GM23338 (cell line): ENCODE measurements at places on chromosomes 7 and 10.

DNA sequence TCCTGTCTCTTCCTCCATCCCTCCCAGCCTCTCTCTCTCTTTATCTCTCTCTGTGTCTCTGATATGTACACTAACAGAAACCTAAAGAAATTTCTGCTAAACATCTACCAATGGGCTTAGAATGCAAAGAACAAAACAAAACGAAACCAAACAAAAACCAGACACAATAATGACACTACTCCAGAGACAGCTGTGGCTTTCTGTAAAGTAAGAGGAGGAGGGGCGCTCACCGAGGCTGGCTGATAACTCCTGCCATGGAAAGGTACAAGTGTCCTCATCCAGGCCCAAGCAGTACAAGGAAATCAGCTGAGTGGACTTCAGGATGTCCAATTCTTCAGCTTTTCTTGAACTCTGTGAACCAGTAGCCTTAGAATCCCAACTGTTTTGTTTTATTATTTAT is 70.4 kb upstream of the FZD8 start:
- no peaks in the 10 kb centered on the region for H3K27me3 ChIP-seq
- peaks cover 13% of the 10 kb centered on the region; the same call in 1 of the 2 replicates for H3K4me1 ChIP-seq
- H3K4me3 ChIP-seq = no peak overlapping the region
- no peak overlapping the region for H3K27ac ChIP-seq

GRCh38 chr10:59580026-59580863 is 129.4 kb downstream of the SLC16A9 start:
- H3K4me1 ChIP-seq = no peaks in the 10 kb centered on the region
- no peak overlapping the region for H3K4me3 ChIP-seq

GRCh38 chr7:19117870-19118608 is 603 bp upstream of the TWIST1 start:
- DNase-seq = peak; percentile 61
- no peaks in the 10 kb centered on the region for H3K36me3 ChIP-seq
- H3K4me1 ChIP-seq = peaks cover 63% of the 10 kb centered on the region
- H3K27ac ChIP-seq = no peak overlapping the region
- H3K27me3 ChIP-seq = peaks cover 97% of the 10 kb centered on the region
- H3K4me3 ChIP-seq = peak overlapping the region; percentile 66

GRCh38 chr10:79904671-79905321 is 44.1 kb downstream of the SFTPD start:
- H3K27ac ChIP-seq = no peak overlapping the region
- peak; percentile 85 for DNase-seq
- no peaks in the 10 kb centered on the region for H3K4me1 ChIP-seq
- peak overlapping the region; percentile 89 for H3K4me3 ChIP-seq
- peaks cover 36% of the 10 kb centered on the region for H3K27me3 ChIP-seq

DNA sequence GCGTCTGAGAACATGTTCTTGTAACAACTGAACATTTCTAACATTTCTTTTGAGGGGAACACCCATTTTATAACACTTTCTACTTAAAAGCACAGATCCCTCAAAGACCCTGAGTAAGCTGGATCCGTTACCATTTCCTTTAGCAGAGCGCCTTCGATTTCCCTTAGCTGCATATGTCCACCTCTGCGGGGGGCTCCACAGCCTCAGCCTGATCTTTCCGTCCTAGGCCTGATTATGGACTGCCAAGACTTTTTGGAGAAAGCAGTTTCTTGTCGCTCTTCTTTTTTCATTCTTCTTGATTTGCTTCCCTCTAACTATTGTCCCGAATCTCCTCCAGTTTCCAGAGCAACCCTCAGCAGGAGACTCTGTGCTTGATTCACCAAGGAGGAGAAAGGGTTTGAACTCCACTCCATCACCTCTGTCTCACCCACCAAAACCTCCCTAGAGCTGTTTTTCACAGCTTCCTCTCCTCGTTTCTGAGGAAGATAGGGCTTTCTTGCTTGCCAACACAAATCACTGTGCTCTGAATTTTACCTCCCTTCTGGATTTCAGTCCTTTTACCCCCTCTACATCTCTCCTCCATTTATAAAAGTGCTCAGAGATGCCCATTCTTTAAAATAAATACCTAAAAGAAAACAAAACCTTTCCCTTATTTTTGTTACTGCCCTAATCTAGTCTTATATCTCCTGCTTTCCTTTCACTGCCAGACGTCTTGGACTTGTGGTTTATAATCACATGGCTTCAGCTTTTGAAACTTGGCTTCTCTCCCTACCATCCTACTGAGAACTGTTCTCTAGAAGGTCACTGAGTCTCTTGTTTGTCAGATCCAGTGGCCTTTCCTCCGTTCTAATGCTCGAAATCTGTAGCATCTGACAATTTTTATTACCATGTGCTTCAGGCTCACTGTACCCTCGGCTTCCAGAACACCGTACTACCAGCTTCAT is 30.5 kb upstream of the ZRANB1 start:
- H3K4me3 ChIP-seq = no peak overlapping the region
- DNase-seq = no peak
- H3K27me3 ChIP-seq = no peaks in the 10 kb centered on the region
- no peak overlapping the region for H3K27ac ChIP-seq
- peaks cover 10% of the 10 kb centered on the region for H3K4me1 ChIP-seq
- H3K36me3 ChIP-seq = no peaks in the 10 kb centered on the region

DNA sequence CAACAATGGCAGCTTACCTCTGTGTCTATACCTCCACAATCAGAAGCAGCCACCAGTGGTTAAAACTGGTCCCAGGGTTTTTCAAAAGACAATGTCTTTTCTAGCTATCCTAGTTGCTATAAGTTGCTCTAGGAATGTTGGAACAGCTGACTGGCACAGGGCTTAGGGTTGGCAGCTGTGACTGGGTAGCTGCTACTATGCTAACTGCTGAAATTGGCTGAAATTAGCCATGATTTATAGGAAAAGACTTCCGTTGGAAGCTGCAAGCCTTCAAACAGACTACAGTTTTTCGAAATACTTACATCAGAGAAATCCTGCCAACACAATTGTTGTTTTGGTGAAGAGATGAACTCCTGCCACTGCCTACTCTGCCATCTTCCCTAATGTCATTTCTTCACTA is 102.3 kb downstream of the MKX start:
- H3K27ac ChIP-seq = no peak overlapping the region
- no peaks in the 10 kb centered on the region for H3K36me3 ChIP-seq
- DNase-seq = no peak
- no peaks in the 10 kb centered on the region for H3K27me3 ChIP-seq

GRCh38 chr10:6530966-6531365 is 49.1 kb downstream of the PRKCQ start:
- H3K27me3 ChIP-seq = no peaks in the 10 kb centered on the region
- peaks cover 6% of the 10 kb centered on the region; the same call in 1 of the 2 replicates for H3K4me1 ChIP-seq
- H3K36me3 ChIP-seq = no peaks in the 10 kb centered on the region
- H3K27ac ChIP-seq = no peak overlapping the region
- no peak overlapping the region for H3K4me3 ChIP-seq

- H3K4me3 ChIP-seq = no peak overlapping the region
- no peak overlapping the region for H3K27ac ChIP-seq
- no peak for DNase-seq
- H3K4me1 ChIP-seq = no peaks in the 10 kb centered on the region
- H3K36me3 ChIP-seq = no peaks in the 10 kb centered on the region
Observed at GRCh38 chr10:121352231-121352855, 245.9 kb downstream of the FGFR2 start.

GRCh38 chr10:108956149-108956548 is 967.2 kb downstream of the XPNPEP1 start:
- no peak overlapping the region for H3K27ac ChIP-seq
- no peaks in the 10 kb centered on the region for H3K36me3 ChIP-seq

GRCh38 chr10:113126229-113127201 is 176.5 kb downstream of the TCF7L2 start:
- peak overlapping the region; percentile 48 for H3K4me3 ChIP-seq
- no peak overlapping the region for H3K27ac ChIP-seq
- H3K27me3 ChIP-seq = no peaks in the 10 kb centered on the region
- H3K4me1 ChIP-seq = peaks cover 85% of the 10 kb centered on the region

DNA sequence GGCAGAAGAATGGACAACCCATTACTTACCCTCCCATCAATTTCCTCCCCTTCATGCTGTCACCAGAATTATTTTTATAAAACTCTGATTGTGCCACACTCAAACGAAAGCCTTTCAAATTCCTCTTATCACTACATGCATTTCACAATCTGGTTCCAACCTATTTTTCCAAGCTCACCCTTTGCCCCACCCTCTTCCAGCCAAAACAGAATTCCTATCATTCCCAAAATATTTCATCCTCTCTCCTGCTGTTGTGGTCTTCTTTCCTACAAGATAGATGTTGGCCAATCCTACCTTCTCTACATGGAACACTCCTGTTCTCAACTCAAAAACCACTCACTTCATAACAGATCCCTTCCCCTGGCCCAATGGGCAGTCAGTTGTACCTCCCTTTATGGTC is 111.5 kb downstream of the ELAPOR2 start:
- H3K27me3 ChIP-seq = no peaks in the 10 kb centered on the region
- no peaks in the 10 kb centered on the region for H3K36me3 ChIP-seq
- peak overlapping the region; percentile 28; the same call in 1 of the 2 replicates for H3K27ac ChIP-seq
- peak; percentile 55 for DNase-seq

DNA sequence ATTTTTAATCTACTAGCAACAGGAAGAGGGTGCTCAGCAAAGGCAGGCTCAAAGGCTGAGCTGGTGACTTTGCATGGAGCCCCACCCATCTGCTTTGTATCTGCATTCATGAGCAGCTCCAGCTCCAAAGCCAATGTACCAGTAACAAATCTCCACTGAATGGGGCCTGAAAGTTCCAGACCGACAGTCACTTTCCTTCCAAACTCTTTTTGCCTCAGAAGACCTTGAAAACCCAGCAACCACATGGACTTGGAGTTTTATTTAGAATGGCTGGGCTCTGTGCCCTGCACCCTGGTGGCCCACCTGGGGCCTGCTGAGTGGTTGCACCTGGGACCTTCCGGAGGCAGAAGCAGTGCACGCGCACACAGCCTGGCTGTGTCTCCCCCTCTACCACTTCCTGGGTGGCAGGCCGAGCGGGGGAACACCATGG is 195.0 kb upstream of the PLXNA4 start:
- no peak overlapping the region for H3K4me3 ChIP-seq
- 0 out of 2 replicates have a peak, but pooled peaks cover 4% of the 10 kb centered on the region for H3K36me3 ChIP-seq
- no peak overlapping the region for H3K27ac ChIP-seq
- H3K4me1 ChIP-seq = peaks cover 4% of the 10 kb centered on the region; the same call in 1 of the 2 replicates
- DNase-seq = peak; percentile 21

DNA sequence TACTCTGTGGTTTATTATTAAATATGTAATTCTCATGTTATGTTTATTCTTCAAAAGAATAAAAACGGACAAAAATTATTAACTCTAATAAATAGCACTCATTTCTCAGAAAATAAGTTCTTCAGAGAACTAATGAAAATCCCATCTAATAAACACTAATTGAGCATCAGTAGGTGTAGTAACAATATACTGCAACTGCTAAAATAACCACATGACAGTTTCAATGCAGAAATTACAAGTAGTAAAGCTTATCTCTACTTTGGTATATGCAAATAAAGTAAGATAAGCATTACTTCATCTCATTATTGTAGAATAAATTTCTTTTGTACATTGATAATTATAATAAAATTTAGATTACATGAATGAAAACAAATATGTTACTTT is 56.4 kb upstream of the DKK1 start:
- H3K27me3 ChIP-seq = no peaks in the 10 kb centered on the region
- no peak for DNase-seq
- no peak overlapping the region for H3K27ac ChIP-seq
- no peak overlapping the region for H3K4me3 ChIP-seq

DNA sequence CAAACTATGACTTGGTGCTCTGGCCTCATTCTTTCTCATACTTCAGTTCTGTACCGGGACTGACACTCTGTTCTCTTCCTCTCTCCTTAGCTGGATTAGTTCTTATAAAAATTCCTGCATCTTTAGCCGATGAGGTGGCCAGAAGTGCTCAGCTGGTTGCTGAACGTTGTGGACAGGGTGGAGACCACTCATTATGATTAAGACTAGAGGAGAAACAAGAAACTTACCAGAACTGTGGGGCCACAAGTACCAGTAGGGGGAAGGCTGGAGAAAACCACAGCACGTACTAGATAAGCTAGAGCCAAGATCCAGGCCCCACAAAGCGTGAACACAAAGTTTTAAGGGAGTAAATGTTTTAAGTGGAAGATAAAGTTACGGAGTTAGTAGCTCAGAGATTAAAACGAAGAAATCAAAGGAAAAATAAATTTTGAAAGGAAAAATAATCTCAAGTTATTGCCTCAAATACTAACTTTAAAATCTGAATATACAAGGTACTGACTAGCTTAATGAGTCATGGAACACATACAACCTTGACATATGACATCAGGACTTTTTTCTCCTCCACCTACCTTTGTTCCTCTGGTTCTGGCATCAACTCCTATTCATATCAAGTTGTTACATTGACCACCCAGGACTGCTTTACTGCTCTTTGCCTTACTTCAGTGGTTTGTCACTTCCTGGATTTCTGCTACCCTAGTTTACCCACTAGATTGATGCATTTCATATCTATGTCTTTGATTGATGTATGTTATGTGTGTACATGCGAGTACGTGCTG is 469.0 kb downstream of the TFEC start:
- no peaks in the 10 kb centered on the region for H3K36me3 ChIP-seq
- no peaks in the 10 kb centered on the region for H3K4me1 ChIP-seq
- DNase-seq = no peak
- no peaks in the 10 kb centered on the region for H3K27me3 ChIP-seq
- no peak overlapping the region for H3K27ac ChIP-seq

- peaks cover 36% of the 10 kb centered on the region for H3K4me1 ChIP-seq
- no peak overlapping the region for H3K27ac ChIP-seq
- no peaks in the 10 kb centered on the region; the same call in 1 of the 2 replicates for H3K36me3 ChIP-seq
Observed at GRCh38 chr10:125013529-125013872, 71.6 kb downstream of the ZRANB1 start.

- H3K36me3 ChIP-seq = 0 out of 2 replicates have a peak, but pooled peaks cover 3% of the 10 kb centered on the region
- no peaks in the 10 kb centered on the region for H3K27me3 ChIP-seq
Observed at GRCh38 chr10:98349508-98349922, 65.5 kb downstream of the PYROXD2 start.

- no peak overlapping the region for H3K27ac ChIP-seq
- peaks cover 12% of the 10 kb centered on the region; the same call in 1 of the 2 replicates for H3K4me1 ChIP-seq
- H3K36me3 ChIP-seq = no peaks in the 10 kb centered on the region
- DNase-seq = no peak
- H3K27me3 ChIP-seq = no peaks in the 10 kb centered on the region
Observed at GRCh38 chr7:40584667-40585433, 450.0 kb downstream of the SUGCT start.

GRCh38 chr10:77647543-77648293 is 10.1 kb upstream of the KCNMA1 start:
- H3K27me3 ChIP-seq = no peaks in the 10 kb centered on the region
- no peak overlapping the region for H3K27ac ChIP-seq
- peaks cover 27% of the 10 kb centered on the region for H3K4me1 ChIP-seq
- no peak for DNase-seq
- H3K4me3 ChIP-seq = no peak overlapping the region
